ENCODE measurements at places on chromosomes 5 and 9.

DNA sequence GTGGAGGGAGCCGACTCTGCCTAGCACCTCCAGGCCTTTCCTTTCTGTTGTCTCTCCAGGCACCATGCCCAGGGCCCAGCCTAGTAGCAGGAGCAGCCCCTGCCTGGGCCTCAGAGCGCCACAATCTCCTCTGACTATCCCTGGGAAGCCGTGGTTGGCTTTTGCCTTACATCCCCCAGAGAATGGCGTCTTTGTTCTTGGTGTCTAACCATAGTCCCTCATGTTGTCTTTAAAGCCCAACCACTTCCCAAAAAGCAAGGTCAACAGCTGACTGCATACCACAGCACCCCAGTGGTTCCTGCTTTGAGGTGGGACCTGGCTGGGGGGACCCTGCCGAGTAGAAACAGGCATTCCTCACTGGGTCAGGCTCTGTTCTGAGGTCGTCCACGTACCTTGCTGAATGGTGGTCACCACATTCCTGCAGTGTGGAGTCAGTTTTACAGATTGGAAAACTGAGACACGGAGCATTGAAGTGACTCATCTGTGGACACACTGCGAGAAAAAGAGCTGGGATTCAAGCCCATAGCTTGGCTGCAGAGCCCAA is 13.7 kb upstream of the CERCAM start:
- DNase-seq: no peak

DNA sequence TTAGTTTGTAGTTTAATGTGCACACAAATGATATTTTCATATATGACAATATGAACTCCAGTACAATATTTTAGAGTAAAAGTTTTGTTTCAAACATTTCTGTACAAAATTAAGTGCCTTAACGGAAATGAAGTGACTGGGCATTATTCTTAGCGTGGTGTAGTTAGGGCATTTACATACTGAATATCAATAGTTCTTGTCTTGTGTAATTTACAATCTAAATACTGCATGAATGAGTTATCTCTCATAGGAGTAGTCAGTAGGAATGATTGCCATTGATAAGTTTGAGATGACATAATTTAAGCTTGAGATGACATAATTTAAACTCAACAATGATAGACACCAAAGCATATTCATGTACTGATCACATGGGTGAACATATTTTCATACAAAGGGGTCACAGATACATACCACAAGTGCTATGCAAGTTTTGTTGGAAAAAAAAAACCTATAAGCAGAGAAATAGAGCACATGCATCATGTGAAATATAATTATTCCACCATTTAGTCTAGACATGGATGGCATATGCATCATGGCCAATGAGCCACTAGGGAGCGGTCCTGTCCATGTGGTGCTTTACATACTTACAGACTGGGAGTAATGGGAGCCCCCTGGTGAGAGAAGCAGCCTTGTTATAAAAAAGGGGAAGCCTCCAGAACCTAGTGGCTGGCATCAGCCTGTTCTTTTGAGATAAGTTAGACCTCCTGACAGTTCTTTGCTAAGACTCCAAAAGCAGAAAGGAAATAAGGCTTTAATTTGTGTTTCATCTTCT is 1523.9 kb downstream of the MAT2B start:
- no peak for DNase-seq

DNA sequence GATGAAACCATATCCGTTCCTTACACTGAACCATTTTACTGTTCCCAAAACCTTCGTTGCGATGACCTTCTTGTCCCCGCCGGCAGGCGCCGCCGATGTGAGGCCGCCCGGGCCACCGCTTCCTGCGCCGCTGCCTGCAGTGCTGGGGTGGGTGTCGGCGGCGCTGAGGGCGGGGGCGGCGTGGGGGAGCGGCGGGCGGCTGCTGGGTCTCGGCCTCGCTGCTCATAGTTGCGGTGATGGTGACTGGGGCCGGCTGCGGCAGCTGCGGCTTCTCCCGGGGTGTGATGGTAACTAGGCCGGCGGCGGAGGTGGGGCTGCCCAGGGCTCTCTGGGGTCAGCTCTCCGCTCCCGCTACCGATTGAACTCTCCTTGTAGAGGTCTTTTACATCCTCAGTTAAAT is 14.1 kb upstream of the OR2S2 start:
- no peak for DNase-seq

DNA sequence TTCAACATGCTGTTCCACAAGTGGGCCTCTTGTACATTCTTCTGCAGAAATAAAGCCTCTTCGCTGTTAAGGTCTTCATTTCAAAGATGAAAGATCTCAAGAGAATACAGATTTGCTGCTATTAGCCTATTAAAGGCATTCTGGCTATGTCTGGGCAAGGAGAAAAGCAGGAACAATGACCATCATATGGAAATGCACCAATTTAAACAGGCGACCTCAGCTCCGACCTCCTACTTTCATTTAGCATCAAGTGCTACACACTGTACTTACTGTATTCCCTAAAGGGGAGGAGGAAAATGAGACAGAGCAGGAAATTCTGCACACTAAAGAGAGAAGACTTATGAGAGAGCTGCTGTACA is 64.8 kb downstream of the HABP4 start:
- DNase-seq: no peak

DNA sequence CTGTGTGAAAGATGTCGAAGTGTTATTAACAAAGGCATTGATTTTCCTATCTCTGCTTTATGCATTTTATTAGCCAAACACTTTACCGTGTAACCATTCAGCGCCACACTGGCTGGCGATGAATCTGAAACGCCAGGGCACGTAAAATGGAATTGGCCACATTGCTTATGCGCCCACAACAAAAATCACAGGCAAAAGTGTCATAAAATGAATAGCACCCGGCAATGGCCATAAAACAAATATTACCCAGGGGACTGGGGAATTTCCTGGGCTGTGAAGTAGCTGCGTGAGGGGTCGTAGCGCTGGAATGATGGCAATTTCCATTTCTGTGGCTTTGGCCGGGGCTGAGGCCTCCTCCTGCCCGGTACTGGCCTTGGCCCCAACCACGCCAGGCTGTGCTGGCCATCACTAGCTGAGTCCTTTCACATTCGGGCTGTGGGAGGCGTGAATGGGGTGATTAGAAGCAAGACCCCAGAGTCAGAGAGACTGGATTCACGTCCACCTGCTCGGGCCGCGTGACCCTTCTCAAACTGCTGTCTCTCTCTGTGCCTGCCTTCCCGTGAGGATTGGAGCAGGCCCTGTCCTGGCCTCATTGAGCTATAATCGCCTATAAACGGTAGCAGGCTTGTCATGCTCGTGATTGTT is 254.5 kb downstream of the PBX3 start:
- no peak for DNase-seq

DNA sequence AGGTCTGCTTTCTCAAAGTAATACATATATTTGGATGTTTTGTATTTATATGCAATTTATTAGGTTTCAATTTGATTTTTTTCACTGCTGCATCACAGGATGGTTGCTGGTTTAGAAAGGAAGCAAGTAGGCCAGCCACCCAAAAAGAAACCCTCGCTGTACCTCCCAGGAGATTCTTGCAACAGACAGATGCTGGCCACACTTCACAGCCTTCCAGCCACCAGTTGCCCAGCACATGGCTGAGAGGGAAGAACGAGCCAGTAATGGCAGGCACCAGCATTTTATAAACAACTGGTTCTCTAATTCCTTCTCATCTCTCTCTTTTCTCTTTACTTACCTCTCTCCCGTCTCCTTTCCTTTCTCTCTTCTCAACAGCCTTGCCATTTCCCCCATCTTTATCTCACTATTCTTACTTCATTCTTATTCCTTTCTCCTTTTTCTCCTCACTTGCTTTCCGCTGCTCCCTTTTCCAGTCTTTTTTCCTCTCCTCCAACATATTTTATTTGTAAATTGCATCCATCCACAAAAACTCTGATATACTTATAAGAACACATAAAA is 38.9 kb downstream of the EFNA5 start:
- DNase-seq: no peak

- no peak for DNase-seq
Measured at GRCh38 chr5:172816925-172817562, 17.0 kb upstream of the ERGIC1 start.

DNA sequence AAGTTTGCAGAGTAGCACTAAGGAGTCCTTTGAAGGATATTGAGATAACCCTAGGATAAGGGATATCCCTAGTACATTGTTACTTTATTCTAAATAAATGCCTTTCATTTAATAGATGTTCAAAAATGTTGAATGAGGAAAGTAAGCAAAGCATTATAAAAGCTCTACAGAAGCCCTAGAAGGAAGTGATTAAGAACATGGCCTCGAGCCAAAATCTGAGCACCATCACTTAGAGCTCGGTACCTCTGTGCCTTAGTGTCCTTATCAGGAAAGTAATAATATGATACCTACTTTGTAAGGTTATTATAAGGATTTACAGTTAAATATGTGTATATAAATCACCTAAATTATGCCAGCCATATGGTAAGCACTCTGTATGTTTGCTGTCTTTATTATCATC is 242.6 kb downstream of the KIAA0825 start:
- no peak for DNase-seq

- DNase-seq: no peak
Measured at GRCh38 chr9:116757030-116757429, 69.9 kb downstream of the TRIM32 start.

DNA sequence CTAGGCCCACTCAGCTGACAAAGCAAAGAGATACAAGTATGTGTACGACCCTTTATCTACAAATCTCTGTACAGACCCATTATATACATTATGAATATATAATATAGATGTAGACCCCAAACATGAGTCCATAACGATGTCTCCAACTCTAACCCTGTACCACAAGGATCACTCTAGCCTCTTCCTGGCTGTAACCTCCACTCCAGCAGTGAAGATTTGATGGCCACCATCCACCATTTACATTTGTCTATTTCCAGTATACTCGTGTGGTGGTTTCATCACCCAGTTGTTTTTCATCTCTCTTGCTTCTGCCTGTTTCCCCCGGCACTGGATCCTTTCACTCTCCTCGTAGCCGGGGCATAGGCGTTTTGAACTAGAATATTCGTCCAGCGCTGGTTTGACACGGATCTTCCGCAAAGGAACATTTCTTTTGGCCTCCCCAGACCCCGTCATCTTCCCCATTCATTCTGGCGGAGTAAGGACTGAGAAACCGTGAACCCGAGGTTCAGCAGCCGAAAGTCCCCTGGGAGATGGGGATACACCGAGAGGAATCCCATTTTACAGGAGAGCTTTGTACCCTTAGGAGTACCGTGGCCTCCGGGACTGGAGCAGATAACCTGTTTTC is 828 bp upstream of the TRIO start:
- DNase-seq: no peak

DNA sequence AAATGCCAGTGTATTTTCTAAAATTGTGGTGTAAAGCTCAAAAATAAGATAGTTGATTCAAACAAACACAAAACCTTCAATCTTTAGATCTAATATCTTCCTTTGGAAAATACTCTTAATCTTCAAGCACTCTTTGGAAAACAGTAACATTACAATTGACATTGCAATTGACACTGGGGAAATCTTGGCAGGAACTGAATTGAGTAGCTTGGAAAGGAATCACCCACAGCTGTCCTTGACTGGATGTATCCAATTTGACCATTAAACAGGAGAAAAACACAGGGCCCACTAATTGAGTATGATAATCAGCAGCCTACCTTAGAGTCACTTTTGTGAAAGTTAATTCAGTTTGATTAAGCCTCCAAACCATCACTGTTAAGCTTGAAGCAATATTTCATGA is 776.7 kb downstream of the DTWD2 start:
- DNase-seq: no peak

GRCh38 chr5:206927-207536 is 10.9 kb downstream of the CCDC127 start:
- no peak for DNase-seq

DNA sequence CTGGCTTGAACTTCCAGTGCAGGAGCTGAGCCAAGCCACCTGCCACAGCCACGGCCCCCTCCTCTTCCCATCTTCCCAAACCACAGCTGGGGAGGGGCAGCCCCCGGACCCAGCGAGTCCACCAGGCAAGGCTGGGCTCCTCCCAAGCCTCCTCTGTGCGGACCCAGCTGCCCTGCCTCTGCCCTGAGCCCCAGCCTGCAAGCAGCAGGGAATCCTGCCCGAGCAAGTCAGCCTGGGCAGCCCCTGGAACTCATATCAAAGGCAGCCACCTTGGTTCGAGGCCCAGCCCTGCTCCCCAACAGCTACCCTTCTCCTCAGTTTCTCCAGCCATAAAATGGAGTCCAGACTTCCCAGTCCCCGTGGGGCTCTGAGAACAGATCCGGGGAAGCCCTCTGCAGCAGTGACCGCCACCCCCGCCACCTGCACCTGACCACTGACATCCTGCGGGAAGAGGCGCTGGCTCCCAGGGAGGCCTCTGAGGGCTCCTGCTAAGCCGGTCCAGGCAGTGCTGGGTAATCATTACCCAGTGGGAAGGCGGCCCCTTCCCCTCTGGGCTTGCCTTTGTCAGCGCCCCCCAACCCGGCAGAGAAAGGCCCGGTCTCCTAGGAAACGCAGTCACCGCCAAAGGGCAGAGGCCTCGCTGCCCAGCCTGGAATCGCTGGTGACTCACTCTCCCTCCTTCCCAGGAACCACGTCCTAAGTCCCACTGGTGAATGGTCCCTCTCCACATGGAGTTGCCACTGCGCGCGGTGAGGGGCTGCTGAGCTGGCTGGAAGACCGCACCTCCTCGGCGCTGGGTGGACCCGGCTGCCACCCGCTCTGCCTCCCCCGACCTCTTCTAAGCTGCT is 1.5 kb downstream of the VAV2 start:
- peak; percentile 7 for DNase-seq

GRCh38 chr5:153619771-153620170 is 129.3 kb downstream of the GRIA1 start:
- no peak for DNase-seq

- DNase-seq: no peak
Measured at GRCh38 chr9:119221276-119221675, 148.0 kb downstream of the BRINP1 start.
